Cortex of kidney (tissue), 1 donor: ENCODE measurements at places on chromosomes 11 and 22.

DNA sequence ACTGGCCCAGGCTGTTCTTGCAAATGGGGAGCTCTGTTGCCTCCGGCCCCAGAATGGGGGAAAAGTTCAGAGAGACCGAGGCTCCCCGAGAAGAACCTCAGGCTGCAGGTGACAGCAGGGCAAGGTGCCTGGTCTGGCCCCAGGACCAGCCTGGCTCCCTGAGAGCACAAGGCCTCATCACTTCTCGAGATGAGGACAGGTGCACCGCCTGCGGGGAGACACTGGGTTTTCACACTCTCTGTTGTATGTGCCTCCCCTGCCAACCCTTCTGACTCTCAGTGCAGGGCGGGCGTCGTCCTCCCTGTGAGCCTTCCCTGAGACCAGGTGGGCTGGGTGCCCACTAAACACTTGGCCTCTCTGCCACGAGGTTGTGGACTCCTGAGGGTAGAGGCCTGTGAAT lies 102.2 kb downstream of the BCR start:
- DNase-seq: no peak

GRCh38 chr11:21561581-21561980 lies 631.3 kb upstream of the ANO5 start:
- DNase-seq: no peak

GRCh38 chr11:35098855-35099254 lies 40.1 kb upstream of the CD44 start:
- no peak for DNase-seq

DNA sequence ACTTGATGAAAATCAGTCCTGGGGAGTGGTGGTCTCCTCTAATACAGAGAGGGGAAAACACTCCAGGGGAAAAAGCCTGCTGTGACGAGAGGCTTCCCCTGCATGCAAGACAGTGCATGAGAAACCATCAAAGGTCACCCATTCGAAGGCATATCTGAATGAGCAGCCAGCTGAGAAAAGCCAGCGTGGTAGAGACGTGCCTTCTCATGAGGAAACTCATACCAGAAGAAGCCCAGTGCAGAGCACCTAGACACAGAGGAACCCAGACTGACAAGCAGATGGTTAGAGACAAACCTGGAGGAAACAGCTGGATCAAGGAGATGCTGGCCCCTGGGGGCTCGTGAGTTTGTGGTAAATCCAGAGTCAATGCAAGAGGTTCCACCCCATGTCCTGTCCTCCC lies 534.8 kb downstream of the BRD1 start:
- no peak for DNase-seq

- DNase-seq: no peak
Measured at GRCh38 chr11:95884376-95884775, 39.5 kb downstream of the MTMR2 start.

GRCh38 chr22:44605486-44605885 lies 96.5 kb upstream of the PRR5 start:
- no peak for DNase-seq

- no peak for DNase-seq
Measured at GRCh38 chr11:2732940-2733628, 33.3 kb upstream of the KCNQ1OT1 start.

DNA sequence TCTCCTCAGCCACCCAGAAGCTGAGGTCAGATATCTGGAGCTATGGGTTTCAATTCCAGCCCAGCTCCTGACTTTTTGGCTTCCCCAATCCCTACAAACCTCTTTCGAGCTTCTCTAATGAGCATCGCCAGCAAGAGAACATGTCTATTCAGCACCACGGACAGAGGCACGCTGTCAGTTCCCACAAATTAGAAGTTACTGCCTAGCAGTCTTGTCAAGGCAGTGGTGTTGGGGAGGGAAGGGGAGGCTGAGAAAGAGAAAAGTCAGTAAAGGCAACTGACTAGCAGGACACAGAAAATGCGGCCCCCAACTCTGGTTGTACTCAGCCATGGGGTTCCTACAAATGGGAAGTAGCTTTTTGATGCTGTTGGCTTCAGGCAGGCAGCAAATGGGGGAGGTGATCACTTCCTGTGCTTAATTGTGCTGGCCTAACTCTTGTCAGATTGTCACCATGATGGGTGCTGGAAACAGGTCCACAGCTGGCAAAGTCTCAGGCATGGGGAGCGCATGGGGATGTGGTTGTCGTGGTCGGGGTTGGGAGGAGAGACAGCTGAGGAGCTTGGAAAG lies 205.9 kb downstream of the ST3GAL4 start:
- DNase-seq: no peak

- no peak for DNase-seq
Measured at GRCh38 chr11:126581871-126582648, 226.6 kb downstream of the ST3GAL4 start.

DNA sequence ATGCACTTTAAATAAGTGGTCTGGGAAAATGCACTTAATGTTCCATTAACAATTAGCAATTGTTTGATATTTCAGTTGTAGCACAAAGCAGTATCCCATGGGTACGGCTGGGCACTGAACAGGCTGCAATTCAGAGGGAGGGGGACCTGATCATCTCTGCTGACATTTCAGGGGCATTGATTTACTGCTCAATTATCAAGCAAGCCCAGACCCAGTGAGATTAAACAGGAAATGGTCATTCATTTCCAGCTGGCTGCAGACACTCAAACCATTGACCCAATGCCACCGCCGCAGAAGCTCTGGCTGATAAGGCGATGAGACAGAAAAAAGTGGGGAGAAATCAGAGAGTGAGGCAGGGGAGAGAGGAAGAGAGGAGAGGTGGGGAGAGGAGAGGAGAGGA lies 1.2 kb downstream of the GPR83 start:
- no peak for DNase-seq

DNA sequence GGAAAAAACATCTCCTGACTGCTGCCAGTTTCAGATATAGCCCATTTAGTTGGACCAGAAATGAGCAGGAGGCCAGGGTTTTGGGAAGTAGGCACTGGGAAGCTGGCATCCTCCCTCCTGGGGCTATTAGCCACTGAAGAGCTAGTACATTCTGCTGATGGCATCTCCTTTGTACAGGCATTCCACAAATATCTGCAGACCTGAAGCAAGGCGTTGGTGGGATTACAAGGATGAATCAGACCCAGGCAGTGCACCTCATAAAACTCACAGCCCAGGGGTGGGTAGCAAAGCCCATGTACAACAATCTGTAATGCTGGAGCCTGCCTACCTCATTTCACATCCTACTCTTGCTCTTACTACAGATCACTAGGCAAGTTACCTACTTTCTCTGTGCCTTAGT lies 27.5 kb upstream of the POU2AF1 start:
- DNase-seq: no peak

DNA sequence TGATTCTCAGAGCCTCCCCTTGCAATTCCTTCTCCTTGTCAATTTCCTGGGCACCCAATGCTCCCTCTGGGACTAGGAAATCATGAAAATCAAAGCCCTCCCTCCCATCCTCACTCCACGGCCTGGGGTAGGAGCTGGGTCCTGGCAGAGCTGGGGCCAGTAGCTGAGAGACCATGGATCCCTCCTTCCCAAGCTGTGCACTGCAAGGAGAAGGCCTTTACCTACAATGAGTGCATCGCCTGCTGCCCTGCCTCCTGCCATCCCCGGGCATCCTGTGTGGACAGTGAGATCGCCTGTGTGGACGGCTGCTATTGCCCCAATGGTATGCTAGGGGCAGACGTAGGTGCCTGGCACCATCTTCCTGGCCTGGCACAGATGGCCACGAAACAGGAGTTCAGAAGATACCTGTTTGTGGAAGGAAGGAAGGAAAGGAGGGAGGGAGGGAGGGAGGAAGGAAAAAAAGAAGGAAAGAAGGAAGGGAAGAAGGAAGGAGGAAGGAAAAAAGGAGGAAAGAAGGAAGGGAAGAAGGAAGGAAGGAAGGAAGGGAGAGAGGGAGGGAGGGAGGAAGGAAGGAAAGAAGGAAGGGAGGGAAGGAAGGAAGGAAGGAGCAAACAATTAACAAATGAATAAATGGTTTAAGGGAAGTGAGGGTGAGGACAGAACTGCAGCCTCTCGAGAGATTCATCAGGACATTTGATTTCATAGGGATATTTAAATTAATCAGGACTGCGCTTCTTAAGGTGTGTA lies 12.5 kb downstream of the OTOG start:
- no peak for DNase-seq

GRCh38 chr11:64745189-64745520 lies 1.2 kb upstream of the RASGRP2 start:
- no peak for DNase-seq

- DNase-seq: no peak
Measured at GRCh38 chr11:28584992-28585391, 476.8 kb downstream of the METTL15 start.

GRCh38 chr11:112042161-112042960 lies 17.2 kb downstream of the DLAT start:
- DNase-seq: no peak

GRCh38 chr11:112656772-112657428 lies 304.3 kb upstream of the NCAM1 start:
- DNase-seq: no peak

DNA sequence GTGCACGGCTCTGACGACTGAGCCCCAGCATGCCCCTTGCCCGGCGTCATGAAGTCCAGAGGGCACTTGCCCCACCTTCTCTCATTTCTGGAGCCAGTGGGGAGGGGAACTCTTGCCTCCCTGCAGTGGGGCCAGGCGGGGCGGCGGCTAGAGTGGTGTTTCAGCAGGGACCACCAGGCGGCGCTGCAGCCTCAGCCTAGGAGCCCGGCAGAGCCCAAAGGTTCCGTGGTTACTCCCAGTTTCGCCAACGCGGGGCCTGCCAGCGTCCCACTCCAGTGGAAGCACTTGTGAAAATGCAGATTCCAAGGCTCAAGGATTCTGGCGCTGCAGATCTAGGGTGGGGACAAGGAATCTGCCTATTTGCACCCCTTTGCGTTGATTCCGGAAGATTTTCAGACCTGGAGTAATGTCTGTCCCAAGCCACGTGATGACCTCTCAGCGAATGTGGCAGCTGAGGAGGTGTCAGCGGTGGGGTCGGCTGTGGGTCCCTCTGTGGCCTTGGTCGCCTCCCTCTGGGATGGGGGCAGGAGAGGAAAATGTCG lies 55.7 kb downstream of the CD82 start:
- DNase-seq: no peak

- DNase-seq: no peak
Measured at GRCh38 chr11:35326266-35326879, 93.0 kb downstream of the SLC1A2 start.

DNA sequence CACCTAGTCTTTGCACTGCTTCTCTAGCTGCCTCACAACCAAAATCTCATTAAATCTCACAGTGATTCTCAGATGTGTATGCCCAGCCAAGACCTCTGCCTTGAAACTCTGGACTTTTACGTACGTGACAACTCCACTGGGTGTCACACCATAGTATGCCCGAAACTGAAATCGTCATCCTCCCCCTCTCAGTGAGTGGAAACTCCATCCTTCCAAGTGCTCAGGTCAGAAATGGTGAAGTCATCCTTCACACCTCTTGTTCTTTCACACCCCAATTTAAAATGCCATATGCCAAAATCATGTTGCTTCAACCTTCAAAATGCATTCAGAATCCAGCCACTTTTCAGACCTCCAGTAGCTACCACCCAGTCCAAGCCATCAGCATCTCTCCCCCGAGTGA lies 42.5 kb downstream of the SFI1 start:
- DNase-seq: no peak

DNA sequence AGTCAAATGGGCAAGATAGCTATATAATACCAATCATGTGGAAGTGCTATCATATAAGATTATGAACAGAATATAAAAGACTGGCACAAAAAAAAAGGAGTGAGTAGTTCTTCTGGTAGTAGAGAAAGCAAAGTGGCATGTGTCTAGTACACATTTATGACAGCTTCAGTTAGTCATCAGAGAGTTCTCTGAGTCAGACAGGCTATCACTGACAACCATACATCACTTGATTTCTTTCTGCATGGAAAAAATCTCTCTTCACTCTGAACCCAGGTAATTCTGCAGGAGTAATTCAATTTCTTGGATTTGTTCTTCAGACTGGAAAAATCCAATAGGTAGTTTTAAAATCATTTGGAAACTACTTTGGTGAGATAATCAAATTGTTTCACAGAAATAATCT lies 286.8 kb upstream of the ANO3 start:
- no peak for DNase-seq
